ENCODE measurements at places on chromosomes 1 and 21. TPM values are rescaled to one million over a fixed set of nuclear protein-coding genes. Genes with fewer than 3 reads are reported as not detected.

Gene SLC37A1
- 2.2 TPM for polyA plus RNA-seq

Gene GLRX2
- polyA plus RNA-seq: 17.7 TPM

Gene ADGRB2
- 10.0 TPM for polyA plus RNA-seq

Gene CNTN2
- polyA plus RNA-seq: 0.57 TPM

Gene MYBPH
- 318 TPM for polyA plus RNA-seq

Gene EVA1C
- polyA plus RNA-seq: 2.7 TPM

Gene TRIM17
- polyA plus RNA-seq: 0.90 TPM

Gene SMIM11
- polyA plus RNA-seq: 19.9 TPM

Gene FCGR3A
- polyA plus RNA-seq: 2.3 TPM

Gene TMEM269
- 0.87 TPM for polyA plus RNA-seq

Gene UBL4B
- polyA plus RNA-seq: not detected

Gene CDC20
- polyA plus RNA-seq: 15.6 TPM

Gene GBP7
- 0.13 TPM for polyA plus RNA-seq

Gene NGF
- 2.9 TPM for polyA plus RNA-seq

Gene MAP3K21
- polyA plus RNA-seq: 0.31 TPM

Gene CCDC27
- 0.18 TPM for polyA plus RNA-seq

Gene CLDN17
- polyA plus RNA-seq: not detected

Gene ACTN2
- 1,015 TPM for polyA plus RNA-seq

Gene FHAD1
- 1.2 TPM for polyA plus RNA-seq

Gene ASTN1
- polyA plus RNA-seq: 4.0 TPM

Gene MSH4
- polyA plus RNA-seq: 0.81 TPM

Gene EFCAB7
- 12.5 TPM for polyA plus RNA-seq

Gene SHISAL2A
- polyA plus RNA-seq: 2.5 TPM

Gene CCDC185
- not detected for polyA plus RNA-seq

Gene AQP10
- not detected for polyA plus RNA-seq

Gene CREB3L4
- 13.8 TPM for polyA plus RNA-seq

Gene TPTE
- polyA plus RNA-seq: 0.16 TPM

Gene SIM2
- polyA plus RNA-seq: 2.2 TPM

Gene SLC6A17
- polyA plus RNA-seq: 0.30 TPM

Gene RYR2
- 3.1 TPM for polyA plus RNA-seq

Gene SH2D2A
- 0.98 TPM for polyA plus RNA-seq

Gene MDM4
- polyA plus RNA-seq: 21.8 TPM

Gene PDZK1IP1
- polyA plus RNA-seq: 0.31 TPM

Gene BEND5
- 17.1 TPM for polyA plus RNA-seq

Gene SZT2
- polyA plus RNA-seq: 11.5 TPM

Gene FAM72B
- polyA plus RNA-seq: 2.4 TPM

Gene CACNA1E
- polyA plus RNA-seq: 0.35 TPM

Gene NBPF12
- 9.3 TPM for polyA plus RNA-seq

Gene SYNC
- 30.0 TPM for polyA plus RNA-seq

Gene KRTAP19-3
- polyA plus RNA-seq: not detected

Gene AGT
- polyA plus RNA-seq: 12.6 TPM

Gene AGO3
- 9.6 TPM for polyA plus RNA-seq

Gene DIO1
- not detected for polyA plus RNA-seq

Gene CRNN
- not detected for polyA plus RNA-seq

Gene FAM163A
- 0.37 TPM for polyA plus RNA-seq

Gene KCNJ15
- polyA plus RNA-seq: 0.30 TPM

Gene CDK18
- 6.5 TPM for polyA plus RNA-seq

Gene SCP2
- 86.4 TPM for polyA plus RNA-seq

Gene SELP
- 0.84 TPM for polyA plus RNA-seq

Gene PLPPR4
- polyA plus RNA-seq: 9.2 TPM

Gene C1orf115
- polyA plus RNA-seq: 9.1 TPM

Gene ETV3L
- not detected for polyA plus RNA-seq

Gene FYB2
- 0.18 TPM for polyA plus RNA-seq

Gene ANXA9
- 2.5 TPM for polyA plus RNA-seq

Gene B3GALT2
- 6.9 TPM for polyA plus RNA-seq

Gene RAB7B
- polyA plus RNA-seq: 13.3 TPM

Gene KRTAP11-1
- not detected for polyA plus RNA-seq

Gene AMIGO1
- 13.2 TPM for polyA plus RNA-seq

Gene RASAL2
- polyA plus RNA-seq: 13.2 TPM

All from muscle of back (tissue), 13 donors.